Left renal cortex interstitium (tissue), 4 donors: ENCODE measurements at places on chromosomes 2 and 18.
A peak's percentile ranks its signal among the peaks of the same experiment; 100 is the strongest.

GRCh38 chr2:121435790-121436189 lies 94.9 kb upstream of the RNU4ATAC start:
- no peak for DNase-seq

GRCh38 chr2:140621583-140622362 lies 1509.0 kb downstream of the LRP1B start:
- DNase-seq: no peak

DNA sequence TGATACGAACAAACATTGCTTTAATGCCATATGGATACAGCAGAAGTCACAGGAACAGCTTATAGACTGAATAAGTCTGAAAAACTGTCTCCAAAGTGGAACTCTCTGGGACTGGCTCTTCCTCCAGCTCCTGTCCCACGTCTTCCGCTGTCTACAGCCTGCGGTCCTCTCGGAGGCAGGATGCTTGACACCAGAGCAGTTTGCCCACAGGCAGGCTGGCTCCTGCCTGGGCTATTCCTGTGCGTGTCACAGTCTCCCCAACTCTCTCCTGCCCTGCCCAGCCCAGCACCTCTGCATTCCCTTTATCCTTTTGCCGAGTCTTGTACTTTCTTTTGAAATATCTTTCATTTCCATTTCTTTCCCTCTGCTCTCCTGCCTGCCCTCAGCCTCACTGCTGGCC lies 234.1 kb downstream of the FHOD3 start:
- no peak for DNase-seq

DNA sequence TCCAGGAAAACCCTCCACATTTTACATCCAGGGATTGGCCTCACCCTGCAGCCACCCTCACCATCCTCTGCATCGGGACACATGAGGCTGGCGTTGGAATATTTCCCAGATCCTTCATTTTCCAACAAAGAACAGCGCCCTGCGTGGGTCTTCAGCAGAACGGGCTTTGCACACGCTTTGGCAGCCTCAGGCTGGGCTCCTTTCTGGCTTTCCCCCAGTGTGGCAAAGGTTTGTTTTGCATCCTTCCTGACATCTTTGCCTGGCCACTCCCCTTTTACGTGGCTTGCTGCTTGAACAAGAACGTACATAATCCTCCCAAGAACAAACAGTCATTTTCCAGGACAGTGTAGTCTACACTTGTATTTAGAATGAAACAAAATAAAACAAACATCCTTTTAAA lies 25.6 kb upstream of the GREB1 start:
- DNase-seq: no peak

DNA sequence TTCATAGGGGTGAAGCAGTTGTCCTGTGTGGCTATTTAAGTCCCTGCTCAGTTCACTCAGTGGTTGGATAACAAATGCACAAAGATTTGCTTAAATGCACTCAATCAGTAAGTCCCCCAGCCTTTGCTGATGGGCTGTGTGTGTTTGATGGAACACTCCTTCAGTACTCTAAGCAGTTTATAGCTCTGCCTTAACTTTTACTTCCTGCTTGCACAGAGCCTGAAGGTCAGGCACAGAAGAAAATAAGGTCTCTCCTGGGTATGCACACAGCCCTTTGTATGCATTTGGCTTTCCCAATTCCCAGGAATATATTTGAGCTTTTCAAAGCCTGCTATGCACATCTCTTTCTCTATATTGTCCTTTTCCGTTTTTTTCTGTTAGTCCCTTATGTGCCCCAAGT lies 208.7 kb upstream of the STK17B start:
- DNase-seq: no peak

DNA sequence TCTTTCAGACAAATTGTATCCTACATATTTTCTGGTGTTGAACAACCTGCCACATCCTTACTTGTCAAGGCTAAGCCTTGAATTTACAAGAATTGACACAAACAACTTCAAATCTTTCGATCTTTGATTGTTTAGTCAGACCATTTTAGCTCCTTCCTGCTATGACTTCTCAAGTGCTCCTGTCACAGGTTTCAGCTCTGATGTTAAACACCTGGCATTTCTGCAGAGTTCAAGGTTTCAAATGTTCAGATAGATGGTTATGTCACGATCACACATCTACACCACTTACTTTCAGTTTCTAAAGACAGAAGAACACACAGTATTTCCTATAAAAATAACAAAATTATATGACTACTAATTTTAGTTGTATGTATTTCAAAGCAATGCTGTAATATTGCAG lies 84.0 kb downstream of the RND3 start:
- no peak for DNase-seq

DNA sequence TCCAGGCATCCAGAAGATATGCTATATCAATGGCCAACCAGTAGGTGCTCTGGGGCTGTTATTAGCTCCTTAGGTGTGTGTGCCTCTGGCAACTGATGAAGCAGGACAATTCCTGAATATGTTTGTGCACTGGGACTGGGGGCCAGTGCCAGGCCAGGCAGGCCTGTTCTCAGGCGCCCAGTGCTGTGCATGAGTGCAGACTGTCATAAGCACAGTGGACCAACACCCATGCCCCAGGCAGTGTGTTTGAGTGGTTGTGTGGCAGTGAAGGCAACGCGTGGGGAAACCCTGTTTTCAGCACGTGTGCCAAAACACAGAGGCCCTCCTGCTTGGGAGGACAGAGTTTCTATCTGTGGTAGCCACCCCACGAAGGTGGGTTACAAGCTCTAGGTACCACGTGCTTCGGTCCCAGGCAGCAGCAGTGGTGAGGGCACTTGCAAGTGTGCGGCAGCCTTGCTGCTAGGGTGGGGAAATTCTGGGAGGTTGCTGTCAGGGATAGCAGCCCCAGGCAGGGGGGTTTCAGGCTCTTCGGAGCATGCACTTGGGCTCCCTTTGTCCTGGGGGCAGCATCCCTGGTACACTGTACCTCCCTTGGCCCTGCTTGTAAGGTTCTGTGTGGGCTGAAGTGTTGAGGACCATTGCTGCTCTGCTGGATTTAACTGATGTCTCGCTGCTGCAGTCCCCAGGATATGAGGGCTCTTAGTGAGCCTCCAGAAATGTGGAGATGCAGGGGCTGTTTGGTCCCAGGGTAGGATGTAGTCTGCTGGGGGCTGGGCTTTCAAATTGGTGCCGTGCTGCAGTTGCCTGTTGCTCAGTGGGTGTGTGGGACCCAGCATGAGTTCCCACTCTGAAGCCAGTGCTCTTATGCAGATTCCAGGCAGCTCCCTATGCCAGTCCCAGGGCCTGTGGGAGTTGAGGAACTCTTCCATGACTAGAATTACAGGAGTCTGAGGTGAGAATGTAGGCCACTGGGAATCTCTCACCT lies 280.9 kb downstream of the RPRM start:
- no peak for DNase-seq

- DNase-seq: no peak
Observed at GRCh38 chr2:19203866-19204265, 154.6 kb downstream of the OSR1 start.

DNA sequence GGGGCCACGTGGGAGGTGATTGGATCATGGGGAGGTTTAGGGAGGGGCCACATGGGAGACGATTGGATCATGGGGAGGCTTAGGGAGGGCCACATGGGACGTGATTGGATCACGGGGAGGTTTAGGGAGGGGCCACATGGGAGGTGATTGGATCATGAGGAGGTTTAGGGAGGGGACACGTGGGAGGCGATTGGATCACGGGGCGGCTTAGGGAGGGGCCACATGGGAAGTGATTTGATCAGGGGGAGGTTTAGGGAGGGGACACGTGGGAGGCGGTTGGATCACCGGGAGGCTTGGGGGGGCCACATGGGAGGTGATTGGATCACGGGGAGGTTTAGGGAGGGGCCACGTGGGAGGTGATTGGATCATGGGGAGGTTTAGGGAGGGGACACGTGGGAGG lies 22.5 kb upstream of the SALL3 start:
- DNase-seq: no peak

DNA sequence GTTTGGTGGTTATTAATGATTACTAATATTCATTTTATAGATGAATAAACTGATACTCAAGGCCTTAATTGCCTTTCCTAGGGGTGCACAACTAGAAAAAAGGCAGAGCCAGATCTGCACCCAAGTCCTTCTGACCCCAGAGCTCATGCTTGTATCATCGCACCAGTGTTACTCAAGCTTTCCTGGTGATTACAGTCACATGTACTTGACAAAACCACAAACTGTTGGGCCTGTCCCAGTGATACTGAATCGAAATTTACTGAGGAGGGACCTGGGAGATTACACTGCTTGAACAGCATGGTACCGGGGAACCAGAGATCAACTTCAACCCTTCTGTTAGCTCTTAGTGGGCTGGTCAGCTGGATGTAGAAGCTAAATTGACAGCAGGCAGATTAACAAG lies 33.7 kb downstream of the FASTKD2 start:
- no peak for DNase-seq

DNA sequence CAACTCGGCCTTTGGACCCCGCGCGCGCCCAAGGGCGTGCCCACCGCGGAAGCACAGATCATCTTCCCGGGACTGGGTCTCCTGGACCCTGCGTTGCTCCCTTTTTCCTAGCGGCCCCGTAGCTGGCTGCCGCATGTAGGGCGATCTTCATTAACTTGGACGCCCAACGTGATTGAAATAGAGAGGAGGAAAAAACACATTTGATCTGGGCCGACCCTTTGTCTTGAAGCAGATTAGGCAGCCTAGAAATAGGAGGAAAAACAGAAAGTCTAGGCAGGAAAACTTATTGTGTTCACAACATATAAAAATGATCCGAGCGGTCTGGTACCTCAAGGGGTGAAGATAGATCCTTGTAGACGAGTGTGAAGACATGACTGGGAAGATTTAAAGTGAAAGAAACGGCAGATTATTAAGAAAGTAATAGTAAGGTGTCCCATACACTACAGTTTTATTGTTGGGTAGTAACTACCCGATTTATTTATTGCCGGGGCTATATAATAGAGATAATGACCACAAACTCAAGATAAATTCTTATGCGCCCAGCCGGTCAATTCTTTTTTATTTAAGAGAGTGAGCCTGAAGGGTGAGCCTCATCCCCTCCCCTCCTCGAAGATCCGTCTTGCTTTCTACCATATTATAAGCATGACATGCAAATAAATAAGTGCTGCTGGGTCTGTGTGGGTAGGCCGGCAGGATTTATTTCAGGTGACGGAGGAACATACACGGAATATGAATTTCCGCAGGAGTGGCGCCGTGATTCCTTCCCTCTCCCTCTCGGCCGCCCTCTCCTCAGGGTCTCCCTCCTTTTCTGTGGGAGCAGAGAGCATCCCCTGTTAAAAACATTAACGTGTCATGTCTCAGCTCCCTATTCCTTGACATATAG lies 147.4 kb downstream of the MEIS1 start:
- DNase-seq: no peak

- DNase-seq: peak; percentile 13
Observed at GRCh38 chr2:32711219-32711618, 83.4 kb downstream of the TTC27 start.

DNA sequence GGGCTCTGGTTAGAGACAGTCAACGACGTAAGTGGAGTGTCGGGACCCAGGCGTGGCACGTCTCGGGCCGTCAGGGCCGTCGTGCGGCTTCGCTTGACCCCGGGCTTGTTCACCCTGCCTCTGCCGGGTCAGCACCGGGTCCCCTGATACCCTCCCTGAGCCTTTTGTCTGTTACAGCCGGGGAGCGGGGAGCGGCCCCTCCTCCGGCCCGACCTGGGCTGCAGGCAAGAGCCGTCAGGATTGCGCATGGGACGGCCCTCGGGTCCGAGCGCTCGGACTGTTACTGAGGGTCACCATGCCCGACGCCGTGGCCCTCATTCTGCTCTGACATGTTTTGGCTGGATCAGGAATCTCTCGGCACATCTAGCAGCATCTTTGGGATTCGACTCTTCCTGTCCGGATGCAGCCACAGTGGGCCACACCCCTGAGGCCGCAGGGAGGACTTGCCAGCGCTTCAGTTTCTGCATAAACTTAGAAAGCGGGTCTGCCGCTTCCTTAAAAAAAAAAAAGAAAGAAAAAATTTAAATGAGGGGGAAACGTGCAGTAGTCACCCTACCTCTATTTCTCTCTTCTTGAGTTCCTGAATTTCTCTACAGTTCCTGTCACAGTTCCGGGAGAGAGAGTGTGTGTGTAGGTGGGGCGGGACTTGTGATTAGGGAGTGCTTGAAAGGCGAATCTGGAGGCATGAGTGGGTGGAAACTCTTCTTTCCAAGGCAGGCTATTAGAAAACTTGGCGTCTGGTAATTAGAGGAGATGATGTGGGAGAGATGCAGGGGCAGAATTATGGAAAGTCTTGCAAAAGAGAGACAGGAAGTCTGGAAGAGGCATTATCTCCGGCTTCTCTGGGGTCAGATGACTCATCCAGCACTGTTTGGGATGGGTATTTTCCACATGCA lies 909 bp downstream of the TMEM87B start:
- peak; percentile 68 for DNase-seq

DNA sequence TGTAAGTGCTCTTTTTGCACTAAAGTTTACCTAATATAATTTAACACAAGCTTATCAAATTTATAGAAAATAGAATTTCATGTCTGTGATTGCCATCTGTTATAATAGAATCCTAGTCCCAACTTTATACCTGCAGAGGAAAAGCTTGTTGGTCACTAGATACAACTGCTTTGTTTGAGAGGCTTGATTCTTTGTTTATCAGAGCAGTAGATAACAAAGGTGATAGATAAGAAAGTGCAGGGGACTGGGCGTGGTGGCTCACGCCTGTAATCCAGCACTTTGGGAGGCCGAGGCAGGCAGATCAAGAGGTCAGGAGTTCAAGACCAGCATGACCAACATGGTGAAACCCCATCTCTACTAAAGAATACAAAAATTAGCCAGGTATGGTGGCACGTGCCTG lies 528.0 kb downstream of the STK39 start:
- no peak for DNase-seq

GRCh38 chr2:184053326-184053725 lies 545.0 kb upstream of the ZNF804A start:
- DNase-seq: no peak

DNA sequence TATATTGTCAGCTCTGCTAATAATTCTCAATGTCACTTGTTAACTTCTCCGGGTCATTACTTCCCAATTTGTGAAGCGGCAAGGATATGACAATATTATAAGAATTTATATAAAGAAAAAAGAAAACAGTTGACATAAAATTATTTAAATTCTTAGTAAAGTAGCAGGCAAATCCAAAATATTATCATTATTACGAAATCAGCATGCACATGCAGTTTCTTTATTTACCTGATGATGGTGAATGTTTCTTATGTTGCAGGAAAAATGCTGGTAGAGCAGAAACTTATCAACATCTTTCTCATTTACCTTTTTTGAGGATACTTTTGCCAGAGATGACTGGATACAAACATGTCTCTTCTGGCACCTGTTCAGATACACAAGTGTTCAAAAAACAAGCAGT lies 38.1 kb downstream of the SRBD1 start:
- no peak for DNase-seq

DNA sequence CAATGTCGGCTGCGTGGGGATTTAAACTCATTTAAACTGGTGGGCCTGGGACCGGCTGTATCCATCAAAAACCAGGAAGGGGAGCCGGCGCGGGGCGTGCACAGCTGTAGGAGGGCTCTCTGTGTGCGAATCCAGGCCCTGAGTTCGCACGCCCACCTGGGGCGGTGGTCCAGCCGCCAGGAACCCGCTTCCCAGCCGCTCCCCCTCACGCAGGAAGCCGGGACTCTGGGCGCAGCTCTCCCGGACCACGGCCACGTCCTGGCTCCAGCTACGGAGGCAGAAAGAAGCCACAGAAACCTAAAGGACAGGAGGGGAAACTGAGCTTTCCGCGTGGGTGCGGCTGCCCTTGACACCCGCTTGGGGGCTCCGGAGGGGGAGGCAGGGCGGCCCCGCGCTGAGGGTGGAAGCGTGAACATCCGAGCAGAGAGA lies 80.6 kb downstream of the GFPT1 start:
- DNase-seq: no peak

GRCh38 chr2:160869411-160869810 lies 290.8 kb upstream of the TANK start:
- no peak for DNase-seq

- DNase-seq: no peak
Observed at GRCh38 chr2:233460726-233461441, 105.7 kb downstream of the USP40 start.

- no peak for DNase-seq
Observed at GRCh38 chr2:6657855-6658254, 207.9 kb downstream of the CMPK2 start.
